GM13977 (cell line): ENCODE measurements at places on chromosomes 12 and 14.

- no peak for DNase-seq
Measured at GRCh38 chr14:103290494-103290893, 43.5 kb upstream of the EIF5 start.

DNA sequence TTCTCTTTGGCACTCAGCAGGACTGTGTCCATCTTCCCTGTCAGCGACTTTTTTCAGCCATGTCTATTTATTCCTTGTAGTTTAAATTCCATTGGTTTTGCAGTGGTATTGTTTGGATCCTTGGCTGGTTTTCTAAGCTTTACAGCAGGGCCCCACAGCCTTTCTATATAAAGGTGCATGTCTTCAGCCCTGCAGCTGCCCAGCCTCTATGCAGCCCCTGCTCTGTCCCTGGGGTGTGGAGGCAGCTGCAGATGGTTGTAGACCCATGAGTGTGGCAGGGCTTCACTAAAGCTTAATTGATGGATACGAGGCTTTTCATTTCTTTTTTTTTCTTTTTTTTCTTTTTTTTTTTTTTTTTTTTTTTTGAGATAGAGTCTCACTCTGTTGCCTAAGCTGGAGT is 29.7 kb downstream of the SFSWAP start:
- DNase-seq = no peak

- no peak for DNase-seq
Measured at GRCh38 chr12:105888696-105889095, 250.1 kb downstream of the NUAK1 start.

DNA sequence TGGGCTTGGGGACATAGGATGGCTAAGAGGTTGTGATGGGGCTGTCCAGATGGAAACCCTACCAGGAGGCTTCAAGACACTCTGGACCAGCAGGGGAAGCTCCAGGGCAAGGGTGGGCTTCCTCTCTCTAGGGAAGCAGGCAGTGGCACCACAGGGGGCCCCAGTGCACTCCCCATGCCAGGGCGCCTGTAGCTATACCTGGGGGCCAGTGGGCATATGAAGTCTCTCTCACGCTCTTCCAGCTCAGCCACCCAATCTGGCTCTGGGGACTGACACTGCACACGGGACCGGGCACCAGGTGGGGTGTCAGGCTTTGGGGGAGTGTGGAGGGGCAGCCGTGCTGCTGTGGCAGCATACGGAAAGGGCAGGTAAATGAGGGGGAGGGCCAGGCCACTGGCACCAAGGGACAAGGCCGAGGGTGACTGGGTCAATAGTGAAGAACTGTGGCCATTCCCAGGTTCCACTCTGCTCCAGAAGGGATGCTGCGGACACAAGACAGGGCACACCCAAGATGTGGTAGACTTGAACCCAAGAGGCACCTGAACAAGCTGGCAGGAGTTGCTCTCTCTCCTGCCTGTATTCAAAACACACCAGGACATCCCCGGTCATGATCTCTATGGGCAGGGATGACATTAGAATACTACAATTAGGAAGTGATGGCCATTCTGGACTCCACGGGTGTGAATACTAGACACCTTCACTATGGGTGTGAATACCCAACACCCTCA is 27.5 kb downstream of the RFLNA start:
- no peak for DNase-seq

DNA sequence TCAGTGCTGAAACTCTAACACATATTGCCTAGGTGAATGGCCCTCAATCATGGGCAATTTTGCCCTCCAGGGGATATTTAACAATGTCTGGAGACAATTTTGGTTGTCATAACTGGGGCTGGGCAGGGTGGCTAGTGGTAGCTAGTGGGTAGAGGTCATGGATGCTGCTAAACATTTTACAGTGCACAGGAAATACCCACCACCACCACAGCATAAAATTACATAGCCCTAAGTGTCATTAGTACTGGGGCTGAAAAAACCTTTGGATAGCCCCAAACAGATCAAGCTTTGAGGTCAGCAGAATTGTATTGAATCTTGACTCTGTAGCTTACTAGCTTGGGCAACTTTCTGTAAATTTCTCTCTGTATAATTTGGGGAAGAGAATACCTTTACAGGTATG is 758.0 kb downstream of the BCL11B start:
- no peak for DNase-seq

GRCh38 chr14:55571125-55571889 is 8.7 kb upstream of the KTN1 start:
- DNase-seq = peak; percentile 24

DNA sequence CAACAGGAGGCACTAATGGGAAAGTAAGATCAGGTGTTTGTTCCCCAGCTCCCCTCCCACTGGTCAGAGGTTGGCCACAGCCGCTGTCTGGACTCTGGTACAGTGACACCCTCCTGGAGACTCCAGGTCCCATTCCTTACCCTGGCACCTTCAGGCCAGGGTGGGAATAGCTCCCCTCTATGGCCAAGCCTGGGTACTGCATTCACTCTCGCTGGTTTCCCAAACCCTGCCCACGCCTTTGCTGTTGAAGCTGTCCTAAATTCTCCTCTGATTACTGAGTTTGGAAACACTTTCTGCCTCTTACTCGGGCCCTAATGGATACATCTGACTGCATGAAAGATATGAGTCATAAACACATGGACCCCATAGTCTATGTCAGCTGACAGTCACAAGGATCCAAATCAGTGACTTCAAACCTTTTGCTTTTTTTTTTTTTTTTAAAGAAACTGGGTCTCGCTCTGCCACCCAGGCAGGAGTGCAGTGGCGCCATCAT is 17.9 kb downstream of the HRK start:
- no peak for DNase-seq

DNA sequence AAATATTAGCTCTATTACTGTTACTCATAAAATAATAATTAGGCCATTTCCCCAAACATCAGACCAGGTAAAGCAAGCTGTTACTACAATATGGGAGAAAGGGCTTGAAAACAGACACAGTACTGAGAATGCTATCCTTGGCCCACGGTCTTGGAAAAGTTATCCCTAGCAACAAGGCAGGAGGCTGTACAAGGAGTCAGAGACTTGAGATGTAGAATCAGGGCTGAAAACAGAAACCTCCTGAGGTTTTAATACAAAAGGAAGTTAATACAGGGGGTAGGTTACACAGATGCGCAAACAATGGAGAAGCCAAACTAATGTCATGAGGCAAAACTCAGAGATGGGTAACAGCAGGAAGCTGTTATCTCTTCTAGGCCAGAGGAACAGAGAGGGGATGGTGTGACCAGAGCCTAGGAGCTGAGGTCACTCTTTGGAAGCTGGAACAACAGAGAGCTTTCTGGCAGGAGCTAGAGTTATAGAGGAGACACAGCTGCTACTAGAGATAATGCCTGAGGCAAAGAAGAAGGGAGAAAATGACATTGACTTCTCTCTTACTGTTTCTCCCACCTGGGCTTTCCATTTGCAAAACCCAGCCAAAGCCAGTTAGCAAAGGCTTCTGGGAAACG is 248.8 kb downstream of the SUDS3 start:
- DNase-seq = no peak

- no peak for DNase-seq
Measured at GRCh38 chr12:96824074-96824837, 82.8 kb upstream of the NEDD1 start.

DNA sequence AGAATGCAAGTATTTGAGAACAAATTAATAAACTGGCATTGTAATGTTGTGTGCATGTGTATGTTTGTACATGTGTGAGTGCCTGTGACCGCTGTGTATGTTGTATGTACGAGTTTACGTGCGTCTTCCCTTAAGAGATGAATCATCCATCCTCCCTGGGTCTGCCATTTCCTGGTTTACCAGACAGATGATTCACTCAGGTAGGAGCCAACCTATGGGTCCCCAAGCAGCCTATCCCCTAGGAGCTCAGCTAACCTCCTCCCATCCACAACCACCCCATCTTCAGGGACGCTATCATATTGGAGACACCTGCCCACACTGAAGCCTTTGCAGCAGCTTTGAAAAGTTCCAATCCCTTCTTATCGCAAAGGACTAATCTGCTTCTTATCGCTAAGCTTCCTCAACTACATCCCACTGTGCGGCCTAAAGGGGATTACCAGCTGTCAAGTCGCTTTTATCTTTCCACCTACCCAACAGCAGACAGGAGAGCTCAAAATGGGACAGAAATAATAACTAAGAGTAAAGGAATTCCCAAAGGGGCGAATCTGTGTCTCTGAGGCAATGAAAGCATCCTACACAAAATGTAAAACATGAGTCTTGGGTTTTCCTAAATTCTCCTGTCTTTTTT is 81.5 kb upstream of the TMCC3 start:
- no peak for DNase-seq

- no peak for DNase-seq
Measured at GRCh38 chr12:10067942-10068341, 30.8 kb downstream of the CLEC1A start.

DNA sequence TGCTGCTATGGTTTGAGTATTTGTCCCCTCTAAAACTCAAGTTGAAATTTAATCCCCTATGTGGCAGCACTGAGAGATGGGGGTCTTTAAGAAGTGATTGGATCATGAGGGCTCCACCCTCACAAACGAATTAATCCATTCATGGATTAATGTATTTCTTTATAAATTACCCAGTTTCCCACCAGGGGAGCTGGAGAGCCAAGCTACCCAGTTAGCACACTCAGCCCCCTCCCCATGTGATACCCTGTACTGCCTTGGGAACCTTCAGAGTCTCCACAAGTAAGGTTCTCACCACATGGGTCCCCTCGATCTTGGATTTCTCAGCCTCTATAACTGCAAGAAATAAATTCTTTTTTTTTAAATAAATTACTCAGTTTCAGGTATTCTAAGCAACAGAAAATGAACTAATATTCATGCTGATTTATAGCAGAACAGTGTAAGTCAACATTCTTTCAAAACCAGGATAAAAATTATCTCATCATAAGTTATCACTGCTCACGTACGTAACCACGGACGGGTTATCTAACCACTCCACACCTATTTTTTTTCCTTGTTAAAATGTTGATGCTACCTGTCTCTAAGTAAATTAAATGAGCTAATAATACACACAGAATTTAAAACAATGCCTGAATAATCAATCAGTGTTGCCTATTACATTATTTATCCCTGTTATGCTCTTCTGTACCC is 3.6 kb downstream of the NAP1L1 start:
- DNase-seq = no peak

GRCh38 chr12:25518512-25518911 is 34.6 kb downstream of the LMNTD1 start:
- no peak for DNase-seq

GRCh38 chr14:87079416-87079815 is 913.6 kb downstream of the GALC start:
- DNase-seq = no peak

DNA sequence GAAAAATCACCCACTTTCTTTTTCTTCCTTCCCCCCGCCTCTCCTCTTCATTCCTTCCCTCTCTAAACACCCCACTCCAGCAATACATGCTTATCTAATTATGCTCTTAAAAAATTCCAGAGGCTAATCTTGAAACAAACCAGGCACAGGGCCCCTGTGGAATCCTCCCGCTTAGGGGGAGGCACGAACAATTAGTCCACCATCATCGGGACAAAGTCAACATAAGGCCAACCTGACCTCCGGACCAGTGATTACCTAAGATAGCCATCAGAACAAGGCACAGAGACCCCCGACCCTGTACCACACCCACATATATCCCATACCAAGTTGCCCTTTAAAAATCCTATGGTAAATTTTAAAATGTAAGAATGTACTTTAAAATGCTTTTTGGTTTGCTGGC is 47.1 kb downstream of the KIF21A start:
- no peak for DNase-seq

DNA sequence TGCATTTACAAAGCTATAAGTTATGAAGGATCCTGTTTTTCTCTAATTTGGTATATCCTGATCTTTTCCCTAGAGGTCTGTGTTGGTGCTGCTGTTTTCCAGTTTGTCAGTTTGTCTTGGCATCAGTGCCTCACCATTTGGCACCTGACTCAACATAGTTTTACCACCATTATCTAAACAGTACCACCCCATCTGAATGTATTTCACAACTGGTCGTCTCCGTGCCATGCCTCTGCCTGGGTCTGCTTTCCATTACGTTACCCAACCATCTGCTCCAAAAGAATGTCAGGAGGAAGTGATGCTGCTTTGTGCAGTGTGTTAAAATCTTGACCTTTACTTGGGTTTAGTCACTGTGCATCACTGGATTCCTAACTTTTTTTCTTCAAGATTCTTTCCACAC is 129.3 kb upstream of the RASSF8 start:
- no peak for DNase-seq

DNA sequence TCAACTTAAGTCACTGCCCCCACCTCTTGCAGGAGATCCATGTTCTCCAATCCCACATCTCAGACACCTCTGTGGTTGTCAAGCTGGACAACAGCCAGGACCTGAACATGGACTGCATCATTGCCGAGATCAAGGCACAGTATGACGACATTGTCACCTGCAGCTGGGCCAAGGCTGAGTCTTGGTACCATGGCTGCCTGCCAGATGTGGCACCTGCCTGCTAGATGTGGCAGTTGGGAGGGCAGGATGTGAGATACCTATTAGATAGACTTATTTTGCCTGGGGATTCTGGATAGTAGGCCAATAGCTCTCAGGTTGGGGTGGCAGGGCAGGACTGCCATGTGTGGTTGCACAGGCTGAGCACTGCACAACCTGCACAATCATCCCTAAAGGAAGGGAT is 7.9 kb upstream of the KRT86 start:
- no peak for DNase-seq

- DNase-seq = no peak
Measured at GRCh38 chr14:58533446-58533845, 104.3 kb upstream of the DACT1 start.

DNA sequence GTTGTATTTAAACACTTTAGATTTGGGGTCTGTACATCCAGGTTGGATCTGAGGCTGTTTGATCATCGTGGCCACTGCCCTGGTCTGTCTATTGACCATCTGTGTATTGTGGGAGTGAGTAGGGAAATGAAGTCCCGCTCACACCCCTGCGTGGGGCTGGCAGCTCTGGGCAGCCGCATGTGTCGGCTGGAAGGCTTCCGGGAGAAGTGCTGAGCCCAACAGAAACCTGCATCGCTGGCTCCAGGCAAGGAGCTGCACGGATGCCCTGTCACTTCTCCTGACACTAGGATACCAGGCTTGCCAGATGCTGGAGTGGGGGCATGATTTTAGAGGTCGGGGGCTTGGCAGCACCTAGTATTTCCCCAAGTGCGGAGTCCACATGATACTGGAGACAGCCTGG is 93.6 kb downstream of the PHETA1 start:
- DNase-seq = no peak

- no peak for DNase-seq
Measured at GRCh38 chr14:51059032-51059431, 35.9 kb downstream of the TRIM9 start.

GRCh38 chr12:98939350-98939749 is 294.3 kb downstream of the APAF1 start:
- no peak for DNase-seq

DNA sequence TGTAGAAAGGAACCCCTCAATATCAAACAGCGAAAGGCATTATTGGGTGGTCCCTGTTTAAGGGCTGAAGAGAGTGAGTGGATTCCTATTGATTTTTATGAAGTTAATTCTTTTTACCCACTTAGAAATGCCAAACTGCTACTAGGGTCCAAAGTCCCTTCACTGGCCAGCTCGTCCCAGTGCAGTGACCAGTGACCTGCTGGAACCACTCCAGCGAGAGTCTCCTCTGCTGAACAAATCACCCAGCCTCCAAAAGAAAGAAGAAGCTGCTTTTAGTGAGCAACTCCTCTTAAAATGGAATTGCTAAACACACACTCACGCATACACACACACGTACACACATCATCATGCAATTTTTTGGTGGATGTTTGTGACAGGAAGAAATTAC is 198.2 kb upstream of the PLEKHG7 start:
- DNase-seq = no peak
